ENCODE measurements at places on chromosomes 16 and 17.

GRCh38 chr16:24939738-24940137 lies 75.4 kb downstream of the ARHGAP17 start:
- DNase-seq = no peak

DNA sequence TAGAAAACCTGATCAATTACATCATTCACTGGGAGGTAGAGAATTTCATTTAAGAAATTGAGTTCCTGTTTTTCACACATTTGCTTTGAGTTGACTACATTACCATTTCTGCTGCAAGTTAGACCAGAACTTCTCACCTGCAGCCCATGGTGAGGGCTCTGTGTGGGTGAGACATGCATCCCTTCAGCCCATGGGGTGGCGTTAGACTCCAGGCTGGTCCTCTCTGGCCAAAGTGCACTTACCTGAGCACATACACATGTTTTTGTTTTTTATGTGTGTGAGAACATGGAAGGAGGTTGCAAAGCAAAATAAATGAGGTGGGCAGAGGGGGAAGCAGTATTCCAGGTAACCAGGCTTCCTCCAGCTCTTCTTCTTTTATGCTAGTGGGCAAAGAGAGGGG lies 470.2 kb downstream of the PMP22 start:
- DNase-seq = no peak

- DNase-seq = no peak
Measured at GRCh38 chr17:12548558-12548957, 117.1 kb upstream of the MYOCD start.

DNA sequence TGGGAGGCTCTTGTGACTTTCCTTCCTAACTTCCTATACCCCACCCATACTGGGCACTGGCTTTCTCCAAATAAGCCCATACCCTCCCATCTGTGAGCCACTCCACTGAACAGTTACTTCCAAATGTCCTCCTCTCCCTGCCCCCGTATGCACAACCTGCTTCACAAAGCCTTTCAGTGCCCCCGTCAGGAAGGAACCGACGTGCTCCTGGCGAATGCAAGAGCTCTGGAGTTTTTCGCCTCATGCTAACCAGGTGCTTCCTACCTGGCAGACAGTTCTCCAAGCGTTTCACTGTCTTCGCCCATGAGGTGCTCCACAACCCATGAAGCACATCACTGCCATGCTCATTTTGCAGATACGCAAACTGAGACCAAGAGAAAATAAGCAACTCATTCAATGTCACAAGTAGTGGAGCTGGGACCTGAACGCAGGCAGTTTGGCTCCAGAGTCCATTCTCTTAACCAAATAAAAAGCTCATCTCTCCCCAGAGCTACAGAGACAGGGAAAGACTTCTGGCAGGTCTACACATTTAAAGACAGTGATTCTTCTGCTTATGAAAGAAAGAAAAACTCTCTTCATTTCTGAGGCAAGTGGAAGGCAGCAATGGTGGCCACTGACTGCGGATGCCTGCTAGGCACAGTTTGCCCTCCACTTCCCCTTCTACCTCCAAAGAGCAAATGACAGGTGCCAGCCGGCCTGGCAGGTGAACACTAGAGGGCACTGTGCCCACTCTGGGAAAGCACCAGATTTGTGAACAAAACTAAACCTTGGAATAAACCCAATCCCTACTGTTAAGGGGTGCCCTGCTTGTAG lies 23.8 kb downstream of the SPHK1 start:
- DNase-seq = peak; percentile 53

GRCh38 chr16:12337871-12338655 lies 361.5 kb downstream of the SNX29 start:
- no peak for DNase-seq

- DNase-seq = peak; percentile 13
Measured at GRCh38 chr16:4733747-4734062, 366 bp downstream of the ANKS3 start.

DNA sequence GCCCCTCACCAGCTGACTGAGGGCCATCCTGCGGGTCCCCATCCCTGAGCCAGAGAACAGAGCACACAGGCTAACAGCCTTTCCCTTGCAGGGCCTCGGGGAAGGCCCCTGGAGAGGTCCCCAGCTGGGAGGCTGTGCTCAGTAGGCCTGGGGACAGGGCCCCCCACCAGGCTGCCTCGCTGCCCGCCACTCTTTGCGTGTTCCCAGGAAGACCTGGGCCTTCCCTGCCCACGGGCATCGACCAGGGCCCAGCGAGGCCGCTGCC lies 785 bp downstream of the HID1 start:
- DNase-seq = no peak

DNA sequence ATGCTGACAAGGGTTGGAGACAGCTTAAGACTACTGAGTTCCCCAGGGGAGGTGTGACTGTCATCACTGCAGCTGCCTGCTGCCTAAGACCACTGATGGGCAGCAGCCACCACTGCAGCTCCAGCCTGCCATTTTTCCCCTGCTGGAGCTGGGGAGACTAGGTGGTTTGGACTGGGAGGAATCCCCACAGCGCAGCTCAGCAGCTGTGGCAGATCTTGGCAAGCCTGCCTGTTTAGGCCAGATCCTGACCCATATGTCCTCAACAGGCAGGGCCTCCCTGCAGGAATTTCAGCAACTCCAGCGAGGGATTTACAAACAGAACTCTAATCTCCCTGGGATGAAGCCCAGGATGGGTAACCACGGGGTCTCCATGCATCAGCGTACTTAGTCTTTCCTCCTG lies 356.4 kb upstream of the TOM1L1 start:
- DNase-seq = no peak

Data from neural crest cell (in vitro differentiated cells).